ENCODE measurements at places on chromosomes 12 and 14. TPM values are rescaled to one million over a fixed set of nuclear protein-coding genes. Genes with fewer than 3 reads are reported as not detected.

DNA sequence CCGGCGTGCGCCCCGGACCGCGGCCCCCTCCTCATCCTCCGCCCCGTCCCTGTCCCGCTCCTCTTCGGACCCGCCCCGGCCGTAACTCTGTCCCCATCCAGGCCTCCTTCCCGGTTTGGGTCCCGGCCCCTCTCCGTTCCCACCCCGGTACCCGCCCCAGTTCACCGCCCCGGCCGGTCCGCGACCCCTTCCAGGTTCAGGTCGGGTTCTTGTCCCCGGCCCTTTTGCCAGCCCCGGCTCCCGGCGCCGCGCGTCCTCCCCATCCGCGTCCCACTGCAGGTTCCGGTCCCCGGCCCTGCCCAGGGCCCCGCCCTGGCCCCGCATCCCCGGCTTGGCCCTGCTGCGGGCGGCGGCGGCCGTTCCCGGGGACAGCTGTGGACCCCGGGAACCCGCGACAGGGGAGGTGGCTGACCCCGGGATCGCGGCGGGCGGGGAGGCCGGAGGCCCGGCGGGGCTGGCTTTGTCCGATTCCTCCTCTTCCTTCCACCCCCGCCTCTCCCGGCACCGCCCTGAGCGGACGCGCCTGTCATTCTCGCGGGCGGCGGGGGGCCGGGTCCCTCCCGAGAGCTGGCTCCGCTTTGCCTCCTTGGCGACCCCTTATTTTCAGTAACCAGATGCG is 601 bp downstream of the KLC1 start:
- peak; percentile 19 for DNase-seq

Gene EPYC
- not detected for total RNA-seq

Gene FOXN4
- total RNA-seq = not detected

Gene ADAM21
- total RNA-seq = 0.87 TPM

GRCh38 chr12:131795064-131795463 is 33.1 kb upstream of the MMP17 start:
- DNase-seq = no peak

- no peak for DNase-seq
Observed at GRCh38 chr12:57039016-57039798, 10.7 kb downstream of the MYO1A start.

Gene SYNDIG1L
- total RNA-seq = not detected

Gene A2M
- total RNA-seq = not detected

DNA sequence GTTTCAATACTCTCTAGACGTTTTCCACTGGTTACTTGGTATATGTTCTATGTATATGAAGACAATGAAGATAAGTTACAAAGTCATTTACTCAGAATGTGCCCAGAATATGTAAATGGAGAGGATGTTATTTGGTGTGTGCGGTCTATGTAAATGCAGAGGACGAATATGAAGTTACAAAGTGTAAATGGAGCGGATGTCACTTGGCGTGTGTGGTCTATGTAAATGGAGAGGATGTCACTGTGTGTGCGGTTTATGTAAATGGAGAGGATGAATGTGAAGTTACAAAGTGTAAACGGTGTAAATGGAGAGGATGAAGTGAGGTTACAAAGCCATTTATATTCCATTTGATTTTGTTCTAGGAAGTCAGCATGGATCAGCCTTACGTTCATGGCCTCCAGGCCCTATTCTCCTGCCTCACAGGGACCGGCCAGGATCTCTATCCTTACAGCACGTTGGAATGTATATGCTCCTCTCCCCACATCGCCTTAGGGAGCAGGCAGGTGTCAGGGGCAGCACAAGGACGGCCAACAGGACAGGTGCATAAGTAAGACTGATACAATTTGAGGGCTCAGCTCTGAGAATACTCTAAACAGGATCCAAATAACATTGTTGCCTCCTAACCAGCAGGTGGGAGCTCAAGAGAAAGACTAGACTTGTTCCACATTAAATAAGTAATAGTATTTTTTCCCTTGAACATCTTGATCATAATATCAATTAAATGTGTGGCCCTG is 42.4 kb downstream of the GLRX5 start:
- no peak for DNase-seq

DNA sequence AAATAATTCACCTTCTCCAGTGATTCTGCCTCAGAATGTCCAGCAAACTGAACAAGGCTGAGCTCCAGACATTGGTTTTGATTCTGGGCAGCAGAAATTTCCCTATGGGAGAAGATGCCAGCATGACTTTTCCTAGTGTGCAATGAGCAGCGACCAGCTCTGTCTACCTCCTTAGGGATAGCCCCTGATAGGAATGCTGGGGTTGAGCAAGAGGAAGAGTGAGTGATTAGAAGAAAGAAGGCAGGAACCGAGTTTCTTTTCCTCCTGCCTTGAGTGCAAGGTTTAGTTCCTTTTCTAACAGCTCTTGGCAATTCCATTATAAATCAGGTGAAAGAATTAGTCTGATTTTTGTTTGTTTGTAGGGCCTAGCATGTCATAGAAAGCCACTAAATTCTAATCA is 379.0 kb downstream of the DAD1 start:
- DNase-seq = no peak

Gene WSCD2
- total RNA-seq = not detected

GRCh38 chr14:96783915-96784224 is 13.3 kb upstream of the VRK1 start:
- DNase-seq = no peak

DNA sequence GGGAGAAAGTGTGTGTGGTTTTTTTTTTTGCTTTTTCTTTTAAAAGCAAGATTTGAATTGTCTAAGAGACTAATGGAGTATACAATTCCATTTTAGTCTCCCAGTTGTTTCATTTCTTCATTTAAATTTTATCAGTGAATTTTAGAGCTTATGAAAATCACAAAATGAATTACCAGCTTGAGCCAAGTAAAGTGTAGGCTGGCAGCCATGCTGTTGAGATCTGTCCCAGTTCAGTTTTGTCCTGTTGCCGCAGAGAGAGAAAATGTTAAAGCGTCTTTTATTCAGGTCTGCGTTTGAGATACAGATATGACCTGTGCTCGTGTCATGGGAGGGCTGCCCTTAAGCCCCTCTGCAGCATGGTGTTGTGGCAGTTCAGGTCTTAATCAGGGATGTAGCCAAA is 256.5 kb downstream of the IPO8 start:
- DNase-seq = no peak

Gene TAS2R19
- 0.40 TPM for total RNA-seq

DNA sequence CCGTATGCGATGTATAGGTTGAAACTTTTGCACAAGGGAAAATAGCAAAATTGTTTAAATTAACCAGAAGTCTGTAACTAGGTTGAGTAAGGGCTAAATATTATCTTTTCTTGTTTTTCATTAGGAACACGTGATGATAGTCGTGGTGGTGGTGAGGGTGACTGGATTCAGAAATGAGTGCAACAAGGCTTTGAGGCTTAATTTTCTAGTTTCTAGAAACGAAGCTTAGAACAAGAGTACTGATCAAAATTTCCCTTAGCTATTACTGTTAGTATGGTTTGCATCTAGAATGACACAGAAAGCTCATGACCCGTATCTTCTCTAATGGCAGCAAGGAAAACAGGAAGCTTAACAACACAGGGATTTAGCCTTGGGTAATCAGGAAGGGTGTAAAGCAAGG is 7.0 kb downstream of the SLIRP start:
- no peak for DNase-seq

- no peak for DNase-seq
Observed at GRCh38 chr12:94027561-94027960, 120.8 kb upstream of the PLXNC1 start.

Gene STYX
- total RNA-seq = 9.7 TPM

DNA sequence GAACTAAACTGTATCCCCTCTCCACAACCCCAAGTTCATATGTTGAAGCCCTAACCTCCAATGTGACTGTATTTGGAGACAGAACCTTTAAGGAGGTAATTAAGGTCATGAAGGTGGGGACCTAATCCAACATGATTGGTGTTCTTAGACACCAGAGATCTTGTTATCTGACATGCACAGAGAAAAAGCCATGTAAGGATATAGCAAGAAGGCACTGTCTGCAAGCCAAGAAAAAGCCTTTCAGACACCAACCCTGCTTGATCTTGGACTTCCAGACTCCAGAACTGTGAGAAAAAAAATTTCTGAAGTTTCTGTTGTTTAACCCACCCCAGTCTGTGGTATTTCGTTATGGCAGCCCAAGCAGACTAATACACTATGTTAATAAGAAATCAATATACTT is 62.2 kb upstream of the CFL2 start:
- no peak for DNase-seq

- DNase-seq = no peak
Observed at GRCh38 chr12:50004696-50005095, 20.6 kb downstream of the RACGAP1 start.
